ENCODE measurements at places on chromosomes 7 and 10.

DNA sequence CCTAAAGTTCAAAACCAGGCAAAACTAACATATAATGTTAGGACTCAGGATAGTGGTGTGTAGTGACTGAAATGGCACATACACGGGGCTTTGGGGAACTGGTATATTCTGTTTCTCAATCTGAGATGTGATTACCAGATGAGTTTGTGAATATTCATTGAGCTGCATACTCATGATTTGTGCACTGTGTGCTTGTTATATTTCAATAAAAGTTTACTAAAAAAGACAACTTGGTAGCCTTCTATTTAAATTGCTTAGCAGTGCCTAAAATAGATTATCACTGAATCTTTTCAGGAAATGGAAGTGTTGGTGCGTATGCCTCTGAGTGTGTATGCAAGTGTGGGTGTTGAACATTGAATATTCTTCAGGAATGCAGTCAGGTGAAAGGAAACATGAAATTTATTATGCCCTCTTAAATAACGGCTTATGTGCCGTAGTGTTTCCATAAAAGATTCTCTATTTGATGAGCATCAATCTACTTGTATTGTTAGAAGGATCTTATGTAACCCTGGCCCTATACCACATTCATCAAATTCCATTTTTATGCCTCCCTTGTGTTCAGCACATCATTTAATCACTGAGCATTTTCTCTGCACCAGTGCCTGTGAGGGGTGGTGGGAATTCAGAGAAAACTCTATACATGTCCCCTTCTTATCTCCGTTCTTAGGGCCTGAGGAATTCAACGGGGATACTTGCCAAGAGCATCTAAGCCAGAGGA, 82.6 kb upstream of the AUTS2 start:
- no peak for DNase-seq

GRCh38 chr7:48548667-48549066, 375.7 kb upstream of the CDC14C start:
- no peak for DNase-seq

DNA sequence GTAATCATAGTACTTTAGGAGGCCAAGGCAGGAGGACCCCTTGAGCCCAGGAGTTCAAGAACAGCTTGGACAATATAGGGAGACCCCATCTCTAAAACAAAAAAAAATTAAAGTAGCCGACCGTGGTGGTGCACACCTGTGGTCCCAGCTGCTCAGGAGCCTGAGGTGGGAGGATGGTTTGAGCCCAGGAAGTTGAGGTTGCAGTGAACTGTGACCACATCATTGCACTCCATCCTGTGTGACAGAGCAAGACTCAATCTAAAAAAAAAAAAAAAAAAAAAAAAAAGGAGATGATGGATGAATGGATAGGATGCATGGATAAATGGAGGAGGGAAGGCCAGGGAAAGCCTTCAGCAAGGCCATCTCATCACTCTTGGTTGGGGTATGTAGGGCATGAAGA, 33.4 kb upstream of the BMPR1A start:
- no peak for DNase-seq

DNA sequence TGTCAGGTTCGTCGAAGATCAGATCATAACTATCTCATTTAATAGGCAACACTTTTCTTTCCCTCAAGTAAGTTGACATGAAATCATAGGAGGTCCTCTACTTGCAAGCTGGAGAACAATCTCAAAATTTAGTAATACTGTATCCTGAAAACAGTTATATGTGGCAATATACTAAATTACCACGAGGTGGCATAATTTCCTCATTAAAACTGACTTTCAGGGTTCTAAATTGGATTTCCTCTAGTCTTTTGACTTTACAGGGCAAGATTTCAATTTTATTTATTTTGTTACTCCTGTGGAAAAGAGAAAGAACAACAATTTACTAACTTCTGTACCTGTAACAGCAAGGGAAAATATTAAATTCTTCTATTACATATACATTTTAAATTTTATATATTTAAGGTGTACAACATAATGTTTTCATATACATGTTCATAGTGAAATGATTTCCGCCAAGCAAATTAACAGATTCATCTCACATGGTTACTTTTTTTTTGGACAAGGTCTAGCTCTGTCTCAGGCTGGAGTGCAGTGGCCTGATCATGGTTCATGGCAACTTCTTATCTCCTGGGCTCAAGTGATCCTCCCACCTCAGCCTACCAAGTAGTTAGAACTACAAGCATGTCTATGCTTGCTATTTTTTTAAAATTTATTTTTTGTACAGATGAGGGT, 53.4 kb upstream of the CYP2C18 start:
- no peak for DNase-seq

DNA sequence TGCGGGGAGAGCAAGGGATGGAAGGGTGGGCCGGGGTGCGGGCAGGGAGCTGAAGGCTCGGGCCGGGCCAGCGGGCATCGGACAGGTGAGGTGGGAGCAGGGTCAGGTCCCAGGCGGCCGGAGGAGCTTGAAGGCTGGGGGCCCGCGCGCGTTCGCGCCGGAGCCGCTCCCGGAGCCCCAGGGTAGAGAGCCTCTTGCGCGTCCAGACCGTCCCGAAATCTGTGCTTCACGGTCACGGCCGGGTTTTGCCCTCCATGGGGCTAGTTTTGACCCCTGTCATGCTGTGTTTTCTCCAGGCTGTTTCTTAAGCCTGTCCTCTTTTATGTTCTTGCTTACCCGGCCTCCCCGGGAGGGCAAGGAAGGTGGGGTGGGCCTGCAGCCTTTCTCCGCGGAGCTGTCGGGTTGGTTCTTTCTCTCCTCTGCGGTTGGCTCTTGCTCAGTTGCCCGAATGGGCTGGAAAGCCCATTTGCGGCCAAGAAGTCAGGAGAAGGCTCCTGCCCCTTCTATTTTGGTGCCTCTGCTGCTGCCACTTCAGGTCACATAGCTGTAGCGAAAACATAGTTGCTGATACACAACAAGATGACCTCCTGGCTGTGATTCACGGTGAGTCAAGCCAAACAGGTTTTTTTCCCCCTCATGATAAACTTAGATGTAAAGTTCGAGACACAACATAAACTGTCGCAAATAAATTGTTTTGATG, 650 bp downstream of the UBE2D1 start:
- DNase-seq, result no peak

- no peak for DNase-seq
Observed at GRCh38 chr7:105187302-105188169, 173.5 kb downstream of the KMT2E start.

DNA sequence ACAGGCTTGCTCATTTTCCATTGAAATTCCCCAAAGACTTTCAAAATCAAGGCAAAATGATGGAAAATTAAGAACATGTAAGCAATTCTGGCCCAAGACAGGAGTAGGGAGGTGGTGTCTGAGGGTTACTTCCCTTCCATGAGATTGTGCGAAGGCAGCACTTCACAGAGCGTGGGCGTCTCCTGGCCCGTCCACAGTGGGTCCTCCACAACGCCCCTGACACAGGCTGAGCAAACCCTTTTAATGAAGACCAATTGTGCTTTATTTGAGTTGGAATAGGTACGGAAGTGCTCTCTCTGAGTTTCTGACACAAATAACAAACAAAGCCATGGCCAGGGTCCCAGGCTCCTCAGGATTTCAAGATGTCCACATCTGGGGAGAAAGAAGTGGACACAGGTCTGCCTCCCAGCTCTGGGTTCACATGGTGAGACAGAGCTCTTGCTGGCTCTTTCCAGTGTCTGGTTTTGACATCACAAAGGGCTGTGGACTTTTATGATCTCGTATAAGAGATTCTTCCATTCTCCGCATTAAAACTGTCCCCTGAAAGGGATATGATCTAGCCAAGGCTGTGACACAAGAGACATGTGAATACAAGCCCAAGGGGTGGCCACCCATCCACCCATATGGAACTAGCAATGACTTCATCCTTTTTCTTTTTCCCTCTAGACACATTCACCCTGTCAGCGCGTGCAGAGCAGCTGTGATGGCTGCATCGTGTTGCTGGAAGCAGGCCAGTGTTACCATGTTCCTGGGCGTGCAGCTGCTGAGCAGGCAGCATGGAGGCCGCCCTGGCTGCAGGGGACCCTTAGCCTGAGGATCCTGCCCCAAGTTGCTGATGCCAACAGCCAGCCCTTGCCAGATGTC, 145.6 kb downstream of the ADAM12 start:
- DNase-seq, result no peak

DNA sequence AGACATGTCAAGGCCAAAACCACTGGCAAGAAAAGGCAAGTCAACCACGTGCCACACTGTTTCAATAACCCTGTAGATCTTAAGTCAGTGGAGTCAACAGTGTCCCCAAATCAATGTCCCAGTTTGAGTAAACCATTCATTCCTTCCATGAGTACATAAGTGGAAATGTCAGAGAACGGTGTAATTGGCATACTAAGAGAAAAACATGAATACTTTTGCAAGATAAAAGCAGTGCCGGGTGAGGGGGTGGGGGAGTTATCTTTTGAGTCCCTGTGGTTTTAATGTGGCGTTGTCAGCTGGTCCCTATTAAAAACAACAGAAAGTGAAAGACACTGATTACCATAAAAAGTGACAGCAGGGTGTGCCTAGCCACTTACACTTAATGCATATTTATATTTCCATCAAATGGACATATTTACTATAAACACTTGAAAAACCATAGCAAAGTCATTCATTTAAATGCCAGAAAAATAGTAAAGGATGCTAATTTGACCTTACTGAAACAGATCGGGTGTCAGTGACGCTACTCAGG, 37.8 kb downstream of the RSU1 start:
- peak; percentile 20 for DNase-seq

DNA sequence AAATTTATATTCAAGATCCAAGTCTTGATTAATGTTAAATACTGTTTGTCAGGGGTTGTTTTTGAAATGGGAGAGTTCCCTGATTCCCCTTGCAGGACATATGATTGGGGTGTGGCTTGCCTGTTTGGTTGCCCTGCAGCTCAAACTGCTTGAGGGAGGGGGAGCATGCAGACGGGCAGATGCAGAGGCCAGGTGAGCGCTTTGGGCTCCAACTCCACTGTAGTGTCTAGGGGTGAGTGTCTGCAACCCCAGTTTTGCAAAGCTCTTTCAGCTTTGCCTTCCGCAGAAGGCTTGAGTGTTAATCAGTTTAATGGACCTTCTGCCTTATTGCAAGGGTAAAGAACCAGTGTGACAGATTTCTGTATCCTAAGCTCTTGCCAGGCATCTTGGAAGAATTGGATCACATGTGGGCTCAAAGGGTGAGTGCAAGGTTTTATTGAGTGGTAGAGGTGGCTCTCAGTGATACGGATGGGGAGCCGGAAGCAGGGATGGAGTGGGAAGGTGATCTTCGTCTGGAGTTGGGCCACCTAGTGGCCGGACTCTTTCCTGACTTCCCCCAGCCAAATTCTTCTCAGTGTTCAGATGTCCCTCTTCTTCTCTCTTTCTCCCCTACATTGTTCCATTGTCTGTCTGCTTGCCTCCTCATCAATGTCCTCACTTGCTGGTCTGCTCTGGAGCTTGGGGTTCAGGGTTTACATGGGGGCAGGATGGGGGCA, 479.7 kb downstream of the ATRNL1 start:
- no peak for DNase-seq

GRCh38 chr7:120468611-120469010, 195.6 kb downstream of the KCND2 start:
- DNase-seq, result no peak

- DNase-seq, result no peak
Observed at GRCh38 chr7:25485026-25485425, 256.7 kb upstream of the NPVF start.

DNA sequence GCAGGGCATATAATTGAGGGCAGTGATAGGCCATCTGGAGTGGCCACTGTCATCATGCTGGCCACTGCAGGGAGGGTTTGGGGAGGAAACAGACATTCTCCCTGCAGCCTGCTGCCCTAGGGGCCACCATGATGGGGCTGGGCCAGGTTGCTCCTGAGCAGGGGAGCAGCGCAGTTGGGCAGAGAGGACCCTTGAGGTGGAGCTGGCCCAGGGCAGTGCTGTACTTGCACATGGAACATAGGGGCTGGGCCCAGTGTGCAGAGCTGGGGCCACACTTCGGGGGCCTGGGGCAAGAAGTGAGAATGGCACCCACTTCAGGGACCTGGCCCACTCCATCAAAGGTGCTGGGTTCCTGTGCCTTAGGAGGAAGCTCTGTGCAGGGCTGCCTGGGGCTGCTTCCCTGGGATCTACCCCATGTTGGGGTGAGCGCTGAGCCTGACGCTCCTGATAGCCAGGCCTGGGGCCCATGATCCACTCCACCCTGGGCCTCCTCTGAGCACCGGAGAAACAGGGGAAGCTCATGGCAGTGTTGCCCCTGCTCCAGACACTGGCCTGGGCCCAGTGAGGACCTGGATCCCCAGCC, 21.3 kb upstream of the NUB1 start:
- no peak for DNase-seq

GRCh38 chr10:70939441-70940003, 51.2 kb upstream of the PCBD1 start:
- DNase-seq, result no peak

- no peak for DNase-seq
Observed at GRCh38 chr7:25805027-25805687, 346.8 kb upstream of the NFE2L3 start.

- DNase-seq, result no peak
Observed at GRCh38 chr7:142790056-142790455, 19.3 kb downstream of the PRSS2 start.

GRCh38 chr7:5408777-5409176, 14.9 kb downstream of the TNRC18 start:
- DNase-seq, result no peak

GRCh38 chr7:137146012-137146455, 197.5 kb downstream of the PTN start:
- no peak for DNase-seq

DNA sequence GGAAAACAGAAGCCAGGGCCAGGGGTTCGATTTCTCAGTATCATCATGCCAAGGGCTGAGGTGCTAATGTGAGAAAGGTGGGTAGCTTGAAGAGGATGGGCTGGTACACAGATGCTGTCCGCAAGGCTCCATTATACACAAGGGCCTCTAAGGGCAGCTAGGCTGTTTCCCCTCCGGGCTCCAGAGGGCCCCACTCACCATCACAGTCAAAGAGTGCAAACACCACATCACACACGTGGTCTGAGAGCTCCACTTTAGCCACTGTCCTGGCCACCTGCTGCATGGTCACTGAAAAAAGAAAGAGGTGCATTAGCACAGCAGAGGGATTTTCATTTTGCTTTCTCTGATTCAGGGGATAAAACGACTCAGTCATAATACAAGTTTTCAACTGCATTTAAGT, 20.9 kb upstream of the DNAJB12 start:
- no peak for DNase-seq

GRCh38 chr7:13593854-13594253, 395.6 kb downstream of the ETV1 start:
- no peak for DNase-seq

DNA sequence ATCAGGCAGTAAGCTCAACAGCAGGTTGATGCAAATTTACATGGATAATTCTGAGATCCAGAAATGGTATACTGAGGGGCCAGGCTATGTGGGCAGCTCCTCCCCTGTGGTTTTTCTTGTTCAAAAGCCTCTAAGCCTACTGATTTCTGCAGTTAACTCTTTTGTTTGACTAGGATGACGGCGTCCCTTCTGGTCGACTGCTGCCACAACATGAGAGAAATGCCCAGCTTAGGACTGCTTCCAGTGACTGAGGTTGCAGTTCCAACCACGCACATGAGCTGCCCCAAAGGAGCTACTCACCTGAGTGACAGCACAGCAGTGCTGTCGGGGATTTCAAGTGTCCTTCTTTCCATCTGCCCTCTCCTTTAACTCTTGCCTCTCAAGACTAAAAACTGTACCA, 973.0 kb upstream of the GHITM start:
- DNase-seq, result no peak
